Posterior vena cava (tissue), 2 donors: ENCODE measurements at places on chromosomes 6 and 20. TPM values are rescaled to one million over a fixed set of nuclear protein-coding genes. Genes with fewer than 3 reads are reported as not detected.

DNA sequence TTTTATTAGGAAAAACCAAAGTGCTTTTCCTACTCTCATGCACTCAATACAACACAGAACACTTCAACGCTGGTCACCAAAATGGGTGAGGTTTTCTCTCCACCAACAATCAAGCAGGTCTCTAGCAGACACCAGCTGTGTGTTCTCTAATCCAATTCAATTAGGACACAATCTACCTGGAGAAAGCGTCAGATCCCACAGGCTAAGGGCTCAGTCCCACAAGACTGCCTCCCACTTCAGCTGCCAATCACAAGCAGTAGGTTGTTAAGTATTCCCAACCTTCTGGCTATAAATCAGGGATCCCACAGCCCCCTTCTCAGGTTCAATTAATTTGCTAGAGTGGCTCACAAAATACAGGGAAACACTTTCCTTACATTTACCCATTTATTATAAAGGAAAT lies 47.7 kb downstream of the STMND1 start:
- DNase-seq: no peak

- no peak for DNase-seq
Measured at GRCh38 chr6:3417473-3417872, 39.4 kb downstream of the SLC22A23 start.

DNA sequence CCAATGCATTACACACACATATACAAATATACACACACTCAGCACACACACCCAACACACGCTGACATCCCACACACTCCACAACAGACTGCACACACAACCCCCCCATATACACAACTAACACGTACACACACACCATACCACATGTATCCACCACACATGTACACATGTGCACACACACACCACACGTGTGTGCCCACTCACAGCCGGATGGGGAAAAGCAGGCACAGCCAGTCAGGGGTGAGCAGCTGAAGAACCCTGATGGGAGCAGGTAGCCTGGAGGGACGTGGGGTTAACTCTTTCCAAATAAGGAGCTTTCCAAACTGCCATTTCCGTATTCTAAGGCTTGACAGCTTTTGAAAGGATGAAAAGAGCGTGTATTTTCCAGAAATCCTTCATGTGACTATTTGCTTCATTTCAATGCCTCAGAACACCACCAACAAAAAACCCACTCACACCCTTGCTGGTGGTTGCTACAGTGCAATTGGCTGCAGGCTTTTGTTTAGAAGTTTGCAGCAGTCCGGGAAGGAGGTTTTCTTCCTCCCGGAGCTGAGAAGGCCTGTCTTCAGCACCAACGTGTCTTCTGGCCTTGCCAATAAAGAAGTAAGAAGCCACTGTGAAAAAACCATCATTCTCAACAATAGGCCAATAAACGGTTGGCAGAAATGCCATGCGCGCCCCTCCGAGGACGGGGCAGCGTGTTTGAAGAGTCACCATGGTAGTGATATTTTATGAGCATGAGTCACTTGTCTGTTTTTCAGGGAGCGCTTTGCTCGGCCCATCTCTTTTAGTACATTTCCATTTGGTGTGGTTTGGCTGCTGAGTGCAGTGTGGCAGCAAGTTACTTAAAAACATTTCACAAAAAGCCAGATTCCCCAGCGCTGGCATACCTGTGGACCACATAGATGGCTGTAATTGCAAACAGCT lies 131.3 kb upstream of the GMDS start:
- no peak for DNase-seq

DNA sequence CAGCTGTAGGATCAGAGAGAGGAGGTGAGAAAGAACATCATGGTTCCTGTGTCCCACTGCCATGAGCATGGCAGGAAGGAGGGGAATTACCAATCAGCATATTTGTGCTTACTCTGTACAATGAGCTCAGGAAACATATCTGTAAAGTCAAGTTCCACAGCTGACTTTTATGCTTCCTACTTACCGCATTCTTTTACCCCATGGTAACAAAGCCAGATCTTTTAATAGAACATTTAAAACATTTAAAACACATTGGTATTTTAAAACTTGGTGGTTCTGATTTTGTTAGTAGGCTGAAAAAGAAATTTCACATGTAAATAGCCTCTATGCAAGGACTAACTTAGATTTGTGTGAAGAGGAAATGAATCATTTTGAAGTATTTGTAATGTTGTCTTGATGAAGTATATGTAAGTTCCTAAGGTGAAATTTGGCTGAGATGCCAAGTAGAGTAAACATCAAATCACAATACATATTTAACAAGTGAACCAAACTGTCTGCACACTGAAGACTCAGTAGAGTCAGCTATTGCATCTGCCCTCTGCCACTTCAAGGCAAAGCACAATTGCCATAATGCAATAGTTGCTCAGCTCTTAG lies 114.7 kb downstream of the GJA10 start:
- no peak for DNase-seq

- no peak for DNase-seq
Measured at GRCh38 chr20:25248786-25249172, 894 bp downstream of the PYGB start.

The NRSN2 gene
- 44.2 TPM for total RNA-seq

GRCh38 chr6:125528621-125529041 lies 220.8 kb upstream of the HEY2 start:
- DNase-seq: no peak

The WFDC10B gene
- not detected for total RNA-seq

The NQO2 gene
- total RNA-seq: 42.4 TPM

The C6orf15 gene
- total RNA-seq: not detected

- no peak for DNase-seq
Measured at GRCh38 chr6:4781967-4782575, 5.9 kb downstream of the CDYL start.

- no peak for DNase-seq
Measured at GRCh38 chr6:42313038-42313437, 95.4 kb upstream of the MRPS10 start.

- no peak for DNase-seq
Measured at GRCh38 chr20:33569802-33570391, 80.0 kb downstream of the CBFA2T2 start.

The SIM1 gene
- not detected for total RNA-seq

DNA sequence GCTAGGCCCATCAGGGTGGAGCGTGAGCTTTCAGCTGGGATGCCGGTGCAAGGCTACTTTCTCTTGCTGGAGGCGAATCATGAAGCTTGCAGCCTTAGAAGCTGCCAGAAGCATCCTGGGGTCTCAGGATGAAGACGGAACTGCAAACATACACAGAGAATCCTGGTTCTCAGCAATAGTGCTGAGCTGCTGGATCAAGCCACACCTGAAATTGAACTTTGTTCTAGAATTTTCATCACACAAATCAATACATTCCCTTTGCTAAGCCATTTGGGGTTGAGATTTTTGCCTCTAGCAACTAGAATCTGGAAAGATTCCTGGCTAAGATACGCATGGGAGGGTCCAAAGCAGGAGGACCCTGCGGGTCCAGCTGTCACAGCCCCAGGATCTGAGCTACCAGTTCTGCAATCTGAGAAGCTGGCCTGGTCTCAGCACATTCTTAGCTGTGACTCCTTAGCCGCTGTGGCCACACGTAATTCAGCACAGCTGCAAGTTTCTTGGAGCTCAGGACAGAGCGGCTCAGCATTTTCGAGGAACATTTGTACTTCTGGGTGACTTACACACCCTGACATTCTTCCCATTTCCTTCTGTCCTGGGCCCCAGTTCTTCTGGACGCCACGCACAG lies 6.6 kb upstream of the ARFGAP1 start:
- DNase-seq: no peak

- no peak for DNase-seq
Measured at GRCh38 chr6:68638230-68638900, 3.3 kb downstream of the ADGRB3 start.

DNA sequence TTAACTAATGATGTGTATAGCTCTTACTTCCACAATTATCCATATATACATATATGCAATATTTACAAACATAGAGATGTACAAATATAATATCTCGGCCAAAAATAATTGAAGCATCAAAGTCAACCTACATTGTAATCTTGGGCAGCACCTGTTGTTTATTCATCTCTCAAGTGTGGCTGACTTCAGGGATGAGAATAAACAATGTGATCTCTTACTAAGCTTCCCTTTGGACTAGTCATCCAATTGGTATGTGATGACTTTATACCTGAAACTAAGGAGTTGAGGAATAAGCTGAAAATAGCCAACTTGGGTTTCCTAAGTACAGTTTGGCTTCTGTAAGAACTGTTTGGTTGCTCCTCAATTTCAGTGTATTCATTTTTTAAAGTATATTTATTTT lies 256.6 kb downstream of the KHDC1L start:
- DNase-seq: no peak

DNA sequence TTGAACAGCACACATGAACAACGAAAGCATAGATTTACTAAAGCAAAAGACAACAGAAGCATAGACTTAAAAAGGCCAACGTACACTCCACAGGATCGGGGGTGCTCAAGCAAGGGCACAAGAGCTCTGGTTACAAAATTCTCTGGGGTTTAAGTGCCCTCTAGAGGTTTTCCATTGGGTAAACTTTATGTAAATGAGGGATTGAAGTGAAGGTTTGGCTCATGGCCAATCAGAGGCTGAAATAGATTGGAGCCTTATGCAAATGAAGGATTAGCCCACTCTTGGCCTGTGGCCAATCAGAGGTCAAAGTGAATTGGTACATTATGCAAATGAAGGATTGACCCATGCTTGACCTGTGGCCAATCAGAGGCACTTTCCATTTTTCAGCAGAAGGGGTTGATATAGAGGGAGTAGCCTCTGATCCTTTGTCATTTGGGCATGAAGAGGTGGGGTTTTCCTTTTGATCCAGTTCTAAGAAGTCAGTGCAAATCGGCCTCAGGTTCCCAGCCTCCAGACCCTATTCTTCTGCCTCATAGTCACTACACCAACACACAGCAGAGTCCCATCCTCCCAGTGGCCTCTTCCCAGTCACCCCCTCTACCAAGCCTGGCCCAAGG lies 244.9 kb downstream of the THBS2 start:
- no peak for DNase-seq

The SOX18 gene
- total RNA-seq: 40.8 TPM

DNA sequence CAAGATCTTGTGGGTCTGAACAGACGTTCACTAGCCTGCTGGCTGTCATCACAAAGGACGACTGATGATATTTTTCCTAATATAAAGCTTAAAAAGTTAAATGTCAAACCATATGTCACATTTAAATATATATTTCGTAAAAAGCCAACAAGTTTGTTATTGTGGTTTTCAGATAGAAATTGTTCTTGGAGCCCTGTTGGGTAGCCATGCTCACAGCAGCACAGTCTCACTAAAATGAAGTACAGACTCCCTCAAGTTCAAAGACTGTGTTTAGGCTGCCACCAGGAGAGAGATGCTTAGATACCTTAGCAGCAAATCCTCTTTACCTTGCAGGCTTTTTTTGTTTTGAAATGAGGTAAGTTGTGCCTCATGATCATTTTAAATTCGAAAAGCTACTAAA lies 17.8 kb downstream of the EEF1E1 start:
- no peak for DNase-seq

The ARHGAP18 gene
- total RNA-seq: 18.7 TPM

The SLPI gene
- 14.6 TPM for total RNA-seq

- DNase-seq: no peak
Measured at GRCh38 chr20:2602046-2602735, 50.2 kb upstream of the NOP56 start.

DNA sequence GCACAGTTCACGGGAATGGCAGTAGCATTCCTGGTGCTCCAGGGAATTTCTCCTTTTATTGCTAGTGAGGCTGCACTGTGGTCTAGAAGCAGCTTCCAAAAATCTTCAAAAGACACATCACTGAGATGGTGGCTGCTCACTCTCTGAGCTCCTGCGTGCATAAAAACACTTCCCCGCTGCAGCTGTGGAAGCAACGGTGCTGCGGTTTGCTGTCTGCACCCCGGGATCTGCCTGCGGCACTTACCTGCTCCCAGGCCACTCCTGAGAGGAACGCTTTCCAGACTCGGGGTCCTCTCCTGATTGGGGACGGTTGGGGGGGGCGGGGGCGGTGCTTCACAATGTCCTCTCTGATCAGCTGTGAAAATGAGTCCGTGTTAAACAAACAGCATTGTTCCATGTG lies 77.9 kb downstream of the TMEM242 start:
- no peak for DNase-seq

GRCh38 chr20:25281541-25281991 lies 33.7 kb downstream of the PYGB start:
- DNase-seq: peak; percentile 72

The HMGN3 gene
- total RNA-seq: 33.3 TPM

The DEFB119 gene
- total RNA-seq: not detected

GRCh38 chr6:11434565-11435326 lies 102.8 kb upstream of the TMEM170B start:
- DNase-seq: no peak

The FBXO9 gene
- total RNA-seq: 126 TPM

The CST5 gene
- not detected for total RNA-seq

The EYS gene
- total RNA-seq: not detected

The OR12D3 gene
- not detected for total RNA-seq

DNA sequence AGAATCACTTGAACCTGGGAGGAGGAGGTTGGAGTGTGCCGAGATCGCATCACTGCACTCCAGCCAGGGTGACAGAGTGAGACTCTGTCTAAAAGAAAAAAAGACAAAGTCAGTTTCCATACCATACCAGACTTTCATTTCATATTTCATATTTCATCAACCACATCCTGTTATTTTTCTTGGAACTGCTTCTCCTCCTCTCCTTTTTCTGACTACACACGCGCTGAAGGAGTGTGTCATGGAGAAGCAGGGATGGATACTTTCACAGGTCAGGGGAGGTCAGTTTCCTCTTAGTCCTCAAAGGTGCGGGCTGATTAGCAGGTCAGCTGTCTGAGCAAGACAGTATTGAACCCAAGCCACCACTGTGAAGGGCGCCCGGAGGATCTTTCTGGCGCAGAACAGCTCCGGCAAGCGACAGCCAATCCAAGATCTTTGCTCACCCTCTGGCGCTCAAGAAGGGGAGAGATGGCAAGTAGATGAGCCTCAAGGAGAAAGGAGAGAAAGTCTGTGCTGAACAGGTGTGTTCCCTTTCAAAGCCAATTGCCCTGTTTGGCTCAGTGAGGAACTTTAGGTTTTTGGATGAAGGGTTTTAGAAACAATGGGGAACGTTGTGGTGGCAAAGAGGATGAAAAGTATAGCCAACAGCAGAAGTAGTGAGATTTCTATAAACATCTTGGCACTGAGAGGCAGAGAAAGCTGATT lies 18.9 kb upstream of the SYNJ2 start:
- no peak for DNase-seq

The PPP1R11 gene
- 45.0 TPM for total RNA-seq

DNA sequence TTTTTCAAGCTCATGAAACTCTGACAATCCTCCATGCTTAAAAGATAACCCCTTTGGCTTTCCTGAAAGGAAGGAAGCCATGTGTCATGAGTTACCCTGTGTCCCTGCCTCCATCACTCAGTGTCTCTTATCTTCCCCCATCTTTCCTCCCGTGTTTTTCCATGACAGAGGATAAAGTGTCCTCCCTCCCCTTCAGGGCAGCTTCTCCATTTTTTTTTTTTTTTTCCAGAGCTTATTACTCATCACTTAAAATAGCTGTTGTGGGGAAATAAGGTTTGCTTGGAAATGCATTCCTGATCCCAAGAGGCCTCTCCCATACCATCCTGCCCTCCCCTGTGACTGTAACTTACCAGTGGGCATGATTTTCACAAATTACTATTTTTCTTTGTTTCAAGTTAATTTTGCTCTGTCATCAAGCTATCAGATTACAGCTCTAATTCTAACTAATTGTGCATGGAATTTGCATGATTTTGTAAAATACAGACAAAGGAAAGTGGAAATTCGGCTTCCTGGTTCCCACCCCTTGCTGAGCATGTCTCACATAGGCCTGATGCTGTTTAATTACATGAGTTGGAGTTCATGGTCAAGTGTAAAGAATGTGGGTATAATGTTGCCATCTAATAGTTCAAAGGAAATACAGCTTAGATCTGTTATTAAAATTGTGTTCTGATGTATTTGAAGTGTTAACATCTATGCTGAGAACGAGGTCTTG lies 614.5 kb upstream of the FLRT3 start:
- no peak for DNase-seq

The CRIP3 gene
- 1.4 TPM for total RNA-seq
